HCT116 (cell line): ENCODE measurements at places on chromosomes 6 and 20. TPM values are rescaled to one million over a fixed set of nuclear protein-coding genes. Genes with fewer than 3 reads are reported as not detected.
A peak's percentile ranks its signal among the peaks of the same experiment; 100 is the strongest.

PRDM13 gene
- not detected for total RNA-seq

MUC21 gene
- not detected for total RNA-seq

COL21A1 gene
- not detected for total RNA-seq

TSHZ2 gene
- total RNA-seq: 0.07 TPM

PTGIS gene
- 0.25 TPM for total RNA-seq

OLIG3 gene
- total RNA-seq: not detected

FAM184A gene
- 2.4 TPM for total RNA-seq

DNA sequence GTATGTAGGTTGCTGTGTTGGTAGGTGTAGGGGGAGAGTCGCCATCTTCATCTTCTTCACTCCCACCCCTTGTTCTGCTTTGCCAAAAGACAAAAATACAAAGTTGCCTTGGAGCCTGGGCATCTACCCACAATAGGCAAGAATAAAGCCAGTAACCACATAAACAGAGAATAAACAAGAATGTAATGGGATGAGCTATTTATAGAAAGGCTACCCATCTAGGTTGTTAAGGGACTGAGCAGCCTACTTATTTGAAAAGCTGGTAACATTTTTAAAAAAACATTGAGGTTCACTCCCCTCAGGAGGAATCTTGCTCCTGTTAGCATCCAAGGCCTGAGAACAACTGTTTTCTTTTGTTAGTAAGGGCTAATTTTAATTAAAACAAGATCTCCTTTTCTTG lies 301.4 kb upstream of the STXBP5 start:
- H3K36me3 ChIP-seq: no peaks in the 10 kb centered on the region
- H3K4me1 ChIP-seq: peaks cover 12% of the 10 kb centered on the region; the same call in 1 of the 2 replicates
- DNase-seq: no peak
- H3K27ac ChIP-seq: no peak overlapping the region

DNA sequence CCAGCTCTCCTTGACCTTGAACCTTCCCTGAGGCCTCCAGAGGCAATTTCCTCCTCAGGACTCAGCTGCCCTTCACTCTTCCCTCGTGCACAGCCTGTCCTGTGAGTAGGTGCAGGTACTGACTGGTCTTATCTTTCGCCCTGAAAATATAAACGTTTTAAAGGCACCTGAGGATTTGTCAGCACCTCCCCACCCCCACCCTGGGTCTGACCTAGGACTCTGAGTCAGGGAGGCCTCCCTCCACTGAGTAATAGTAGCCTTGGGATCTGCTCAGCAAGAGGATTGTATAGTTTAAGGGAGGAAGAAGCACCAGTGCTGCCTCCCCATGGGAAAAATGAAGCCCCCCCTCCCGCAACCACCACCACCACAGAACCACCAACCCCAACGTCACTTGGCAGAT lies 54.6 kb downstream of the PPARD start:
- no peak for DNase-seq
- H3K27ac ChIP-seq: no peak overlapping the region
- no peaks in the 10 kb centered on the region for H3K36me3 ChIP-seq
- H3K4me3 ChIP-seq: no peak overlapping the region
- H3K27me3 ChIP-seq: no peaks in the 10 kb centered on the region

GRCh38 chr20:16392346-16392745 lies 180.9 kb downstream of the KIF16B start:
- H3K36me3 ChIP-seq: no peaks in the 10 kb centered on the region
- no peak overlapping the region for H3K27ac ChIP-seq
- no peak for DNase-seq
- H3K4me1 ChIP-seq: no peaks in the 10 kb centered on the region

DNA sequence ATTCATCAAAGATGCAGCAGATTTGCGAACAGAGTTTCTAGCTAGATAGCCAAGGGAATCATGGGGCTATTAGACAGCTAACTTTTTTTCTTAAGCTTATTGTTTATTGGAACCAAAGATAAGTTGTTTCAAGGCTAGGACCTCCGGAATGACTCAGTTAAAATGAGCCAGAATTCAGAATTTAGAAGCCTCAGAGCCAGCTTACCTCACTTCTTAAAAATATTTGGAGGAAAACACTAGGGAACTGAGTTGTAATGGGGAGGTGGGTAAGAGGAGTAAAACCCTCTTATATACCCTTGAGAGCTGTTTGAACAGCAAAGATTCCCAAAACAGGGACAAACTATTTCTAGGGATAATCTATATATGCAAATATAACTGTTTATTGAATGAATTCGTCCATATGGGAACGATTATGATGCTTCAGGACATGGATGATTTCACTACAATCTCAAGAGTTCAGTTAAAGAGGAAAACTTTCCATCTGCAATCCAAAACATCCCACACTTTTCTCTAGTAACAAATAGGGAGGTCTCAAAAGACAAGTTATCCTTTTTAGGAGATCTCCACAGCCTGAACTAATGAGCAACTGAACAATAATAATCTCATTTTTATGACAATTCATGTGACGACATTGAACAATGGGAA lies 12.6 kb upstream of the CARMIL1 start:
- no peaks in the 10 kb centered on the region for H3K4me1 ChIP-seq
- no peaks in the 10 kb centered on the region for H3K27me3 ChIP-seq
- H3K27ac ChIP-seq: no peak overlapping the region
- no peak overlapping the region for H3K4me3 ChIP-seq
- DNase-seq: no peak
- no peaks in the 10 kb centered on the region for H3K36me3 ChIP-seq

DNA sequence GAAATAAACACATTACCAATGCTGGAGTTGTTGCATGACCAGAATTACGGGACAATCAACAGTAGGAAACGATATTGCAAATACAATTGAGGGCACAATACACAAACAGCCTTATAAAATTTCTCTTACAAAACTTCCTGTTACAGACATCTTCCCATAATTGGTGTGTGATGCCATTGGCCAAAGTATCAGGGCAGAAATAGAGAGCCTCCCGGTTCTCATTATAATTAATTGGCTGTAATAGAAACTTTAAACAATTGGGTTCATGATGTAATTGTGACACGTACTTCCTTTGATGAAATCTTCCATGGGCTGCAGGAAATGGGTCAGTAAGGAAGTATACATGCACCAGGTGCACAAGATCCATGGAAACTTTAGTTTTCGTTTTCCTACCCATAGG lies 40.3 kb upstream of the RALGAPA2 start:
- no peak overlapping the region for H3K4me3 ChIP-seq
- no peak overlapping the region for H3K27ac ChIP-seq
- H3K4me1 ChIP-seq: no peaks in the 10 kb centered on the region
- DNase-seq: no peak

- H3K4me3 ChIP-seq: no peak overlapping the region
- H3K4me1 ChIP-seq: no peaks in the 10 kb centered on the region
- H3K27me3 ChIP-seq: no peaks in the 10 kb centered on the region
- DNase-seq: no peak
Measured at GRCh38 chr6:41954668-41955067, 13.1 kb upstream of the CCND3 start.

DNA sequence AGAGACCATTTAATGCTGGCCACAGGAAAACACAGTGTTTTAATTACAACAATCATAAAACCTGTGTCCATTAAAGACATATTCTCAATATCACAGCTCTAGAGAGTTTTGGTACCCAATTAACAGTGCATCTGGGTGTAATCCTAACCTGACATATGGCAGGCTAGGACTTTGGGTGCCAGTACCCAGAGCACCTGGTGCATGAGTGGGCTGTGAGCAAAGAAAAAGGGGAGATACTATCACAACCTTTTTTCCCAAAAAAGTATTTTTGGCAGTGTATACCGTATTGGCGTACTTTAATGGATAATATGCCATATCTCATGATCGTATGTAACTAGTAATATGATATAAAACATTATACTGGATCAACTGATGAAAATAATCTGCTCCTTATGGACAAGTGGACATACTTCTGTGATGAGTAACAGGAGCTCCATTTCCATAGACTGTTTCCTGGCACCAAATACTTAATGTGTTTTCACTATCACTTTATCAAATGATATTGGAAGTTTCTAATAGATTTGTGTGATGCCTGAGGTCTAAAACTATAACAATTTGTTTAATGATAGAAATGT lies 91.7 kb downstream of the COL19A1 start:
- no peaks in the 10 kb centered on the region for H3K4me1 ChIP-seq
- DNase-seq: no peak
- no peak overlapping the region for H3K27ac ChIP-seq
- H3K27me3 ChIP-seq: peaks cover 40% of the 10 kb centered on the region
- no peaks in the 10 kb centered on the region for H3K36me3 ChIP-seq

- no peaks in the 10 kb centered on the region for H3K27me3 ChIP-seq
- no peaks in the 10 kb centered on the region for H3K36me3 ChIP-seq
- H3K27ac ChIP-seq: no peak overlapping the region
- no peak overlapping the region for H3K4me3 ChIP-seq
- DNase-seq: peak; percentile 13
Measured at GRCh38 chr6:120405947-120406346, 928.3 kb downstream of the TBC1D32 start.

DNA sequence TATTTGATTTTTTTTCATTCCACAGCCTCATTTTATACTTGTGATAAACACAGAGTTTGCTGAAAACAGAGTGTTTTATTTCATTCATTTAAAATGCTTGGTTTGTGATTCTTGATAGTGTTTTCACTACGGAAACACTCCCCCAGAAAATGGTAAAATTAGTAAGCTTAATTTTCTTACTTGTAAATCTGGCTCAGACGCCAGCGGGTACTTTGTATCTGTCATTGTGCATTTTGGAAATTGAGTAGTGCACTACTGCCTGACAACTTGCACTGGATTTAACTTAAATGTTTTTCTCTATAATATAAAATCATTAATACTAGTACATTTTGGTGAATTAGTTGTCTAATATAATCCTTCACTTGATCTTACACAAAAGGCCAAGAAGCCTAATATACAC lies 37.0 kb upstream of the HINT3 start:
- no peak overlapping the region for H3K4me3 ChIP-seq
- no peak overlapping the region for H3K27ac ChIP-seq
- peaks cover 12% of the 10 kb centered on the region for H3K4me1 ChIP-seq
- no peaks in the 10 kb centered on the region for H3K27me3 ChIP-seq
- H3K36me3 ChIP-seq: 0 out of 2 replicates have a peak, but pooled peaks cover 3% of the 10 kb centered on the region

DNA sequence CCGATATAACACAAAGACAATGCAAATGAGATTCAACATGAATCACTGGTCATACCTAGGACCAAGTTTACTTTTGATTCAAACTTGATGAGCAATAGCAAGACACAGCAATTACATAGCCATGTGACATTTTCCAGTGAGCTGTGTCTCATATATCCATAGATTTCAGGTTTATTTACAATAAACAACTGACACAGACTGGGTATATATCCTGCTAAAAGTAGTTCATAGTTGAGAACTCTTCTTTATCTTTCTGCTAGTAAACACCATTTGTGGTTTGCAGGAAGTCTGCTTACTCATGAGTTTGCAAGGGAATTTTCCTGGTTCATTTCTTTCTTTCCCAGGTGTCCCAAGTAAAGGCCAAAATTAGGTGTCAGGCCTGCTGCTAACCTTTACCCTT lies 343.4 kb downstream of the KIF16B start:
- no peak overlapping the region for H3K27ac ChIP-seq
- no peaks in the 10 kb centered on the region for H3K36me3 ChIP-seq
- no peak for DNase-seq
- 0 out of 2 replicates have a peak, but pooled peaks cover 5% of the 10 kb centered on the region for H3K27me3 ChIP-seq

DNA sequence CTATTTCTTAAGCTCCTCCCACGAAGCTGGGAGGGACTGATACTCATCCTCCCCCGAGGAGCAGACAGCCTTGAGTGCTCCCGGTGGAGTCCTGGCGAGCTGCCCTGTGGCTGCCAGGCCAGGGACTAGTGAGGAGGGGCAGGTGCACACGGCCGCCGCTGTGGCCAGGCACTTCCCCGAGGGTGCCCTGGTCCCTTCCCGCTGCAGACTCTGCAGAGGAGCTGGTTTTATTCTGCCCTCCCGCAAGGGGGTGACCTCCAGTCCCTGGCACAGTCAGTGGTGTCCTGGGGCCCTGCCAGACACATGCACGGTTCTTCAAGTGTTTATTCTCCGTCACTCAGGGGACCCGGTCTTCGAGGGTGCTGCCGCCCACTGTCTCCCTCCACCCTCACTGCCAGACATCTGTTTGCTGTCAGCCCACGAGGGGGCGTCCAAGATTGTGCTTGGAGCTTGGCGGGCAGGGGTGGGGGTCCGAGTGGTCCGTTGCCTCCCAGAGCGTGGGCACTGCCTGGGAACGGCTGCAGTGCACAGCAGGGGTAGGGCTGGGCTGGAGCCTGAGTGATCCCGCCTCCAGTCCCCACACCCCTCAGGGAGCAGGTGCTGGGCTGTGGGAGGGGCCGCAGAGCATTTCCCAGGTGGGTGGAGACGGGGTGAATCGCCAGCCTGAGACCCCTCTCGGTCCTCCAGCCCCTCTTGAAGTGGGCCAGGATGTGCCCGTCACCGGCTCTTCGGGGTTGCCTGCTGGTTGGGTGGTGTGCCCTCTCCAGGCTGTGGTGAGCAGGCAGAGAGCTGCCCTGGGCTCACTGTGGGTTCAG lies 3.1 kb upstream of the CABLES2 start:
- peaks cover 40% of the 10 kb centered on the region for H3K4me1 ChIP-seq
- no peaks in the 10 kb centered on the region for H3K27me3 ChIP-seq
- H3K36me3 ChIP-seq: no peaks in the 10 kb centered on the region
- no peak for DNase-seq
- peak overlapping the region; percentile 41 for H3K4me3 ChIP-seq

- DNase-seq: no peak
- H3K27ac ChIP-seq: no peak overlapping the region
- H3K27me3 ChIP-seq: peaks cover 59% of the 10 kb centered on the region
- peaks cover 3% of the 10 kb centered on the region; the same call in 1 of the 2 replicates for H3K4me1 ChIP-seq
- H3K36me3 ChIP-seq: no peaks in the 10 kb centered on the region
- H3K4me3 ChIP-seq: no peak overlapping the region
Measured at GRCh38 chr6:167324111-167324510, 775 bp upstream of the TTLL2 start.

DNA sequence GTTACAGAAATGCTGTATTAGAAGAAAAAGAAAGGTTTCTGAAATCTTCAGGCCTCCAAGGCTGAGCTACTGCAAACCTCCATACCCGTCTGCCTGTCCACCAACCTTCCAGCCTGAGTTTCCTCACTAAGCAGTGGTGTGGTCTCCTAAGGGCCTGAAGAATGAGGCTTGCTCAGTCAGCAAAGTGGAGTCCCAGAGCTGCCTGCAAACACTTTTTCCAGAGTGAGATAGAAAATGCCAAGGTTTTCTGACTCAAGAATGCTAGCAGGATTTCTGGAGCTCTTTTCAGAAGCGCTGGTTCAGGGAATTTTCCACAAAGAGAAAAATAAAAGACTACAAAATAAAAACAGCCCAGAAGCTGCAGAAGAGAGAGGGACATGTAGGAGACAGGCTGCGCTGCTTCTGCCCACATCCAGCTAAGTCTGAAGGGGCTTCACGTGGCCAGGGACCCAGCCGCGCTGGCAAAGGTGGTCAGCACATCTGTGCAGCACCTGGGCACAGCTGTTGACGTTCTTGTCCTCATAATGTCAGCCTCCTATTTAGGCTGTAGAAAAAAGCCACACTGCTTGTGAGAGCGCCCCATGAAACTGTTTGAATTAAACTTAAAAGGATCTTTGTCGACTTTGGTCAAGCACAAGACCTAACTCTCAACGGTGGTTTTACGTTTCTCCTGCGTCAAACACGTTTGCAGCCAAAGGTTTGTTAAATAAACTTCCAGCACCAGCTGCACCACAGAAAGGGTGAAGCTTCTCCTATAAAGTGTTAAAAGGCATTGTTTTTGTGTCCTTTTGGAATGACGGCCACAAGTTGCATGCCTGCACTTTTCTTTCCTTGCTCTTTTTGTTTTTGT lies 209.0 kb downstream of the THBS2 start:
- H3K36me3 ChIP-seq: no peaks in the 10 kb centered on the region
- H3K27ac ChIP-seq: no peak overlapping the region
- no peak for DNase-seq
- no peaks in the 10 kb centered on the region for H3K27me3 ChIP-seq
